ENCODE measurements at places on chromosomes 7 and 10.

DNA sequence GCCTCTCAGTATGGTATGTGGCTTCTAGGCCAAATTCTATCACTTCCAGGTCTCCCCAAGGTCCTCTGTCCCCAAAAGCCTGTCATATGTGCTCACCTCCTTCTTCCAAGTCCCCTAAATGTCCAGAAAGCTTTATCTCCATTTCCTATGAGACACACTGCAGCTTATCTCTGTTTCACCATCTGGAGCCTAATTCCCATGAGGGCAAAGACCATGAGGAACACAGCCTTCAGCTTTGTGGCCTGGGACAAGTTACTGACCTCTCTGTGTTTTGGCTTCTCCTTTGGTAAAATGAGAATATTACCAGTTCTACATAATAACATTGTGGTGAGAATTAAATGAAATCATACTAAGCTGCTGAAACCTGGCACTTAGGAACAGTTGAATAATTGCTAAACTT lies 19.2 kb downstream of the ST8SIA6 start:
- peak; percentile 72 for DNase-seq

- no peak for DNase-seq
Observed at GRCh38 chr10:89207801-89208551, 859 bp upstream of the CH25H start.

DNA sequence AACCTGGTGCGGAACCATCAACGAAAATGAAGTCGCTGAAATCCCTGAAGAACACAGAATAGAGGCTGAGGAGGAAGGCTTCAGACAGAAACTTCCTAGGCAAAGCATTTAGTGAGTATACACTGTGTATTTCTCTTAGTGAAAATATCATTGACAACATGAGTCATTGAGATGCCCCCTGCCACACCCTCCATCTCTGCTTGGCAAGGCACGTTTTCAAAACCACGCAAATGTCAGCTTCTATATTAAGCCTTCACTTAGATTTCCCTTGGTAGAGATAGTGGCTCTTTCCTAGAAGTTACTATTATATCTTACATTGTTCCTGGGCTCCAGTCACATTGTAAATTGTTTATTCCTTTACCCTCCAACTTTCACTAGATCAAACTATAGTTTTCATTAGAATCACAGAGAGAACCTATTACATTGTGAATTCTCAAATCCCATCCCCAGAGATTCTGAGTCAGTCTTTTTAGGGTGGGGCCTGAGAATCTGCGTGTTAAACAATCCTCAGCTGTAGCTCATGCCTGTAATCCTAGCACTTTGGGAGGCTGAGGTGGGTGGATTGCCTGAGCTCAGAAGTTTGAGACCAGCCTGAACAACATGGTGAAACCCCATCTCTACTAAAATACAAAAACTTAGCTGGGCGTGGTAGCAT lies 4.6 kb upstream of the SKAP2 start:
- peak; percentile 46 for DNase-seq

DNA sequence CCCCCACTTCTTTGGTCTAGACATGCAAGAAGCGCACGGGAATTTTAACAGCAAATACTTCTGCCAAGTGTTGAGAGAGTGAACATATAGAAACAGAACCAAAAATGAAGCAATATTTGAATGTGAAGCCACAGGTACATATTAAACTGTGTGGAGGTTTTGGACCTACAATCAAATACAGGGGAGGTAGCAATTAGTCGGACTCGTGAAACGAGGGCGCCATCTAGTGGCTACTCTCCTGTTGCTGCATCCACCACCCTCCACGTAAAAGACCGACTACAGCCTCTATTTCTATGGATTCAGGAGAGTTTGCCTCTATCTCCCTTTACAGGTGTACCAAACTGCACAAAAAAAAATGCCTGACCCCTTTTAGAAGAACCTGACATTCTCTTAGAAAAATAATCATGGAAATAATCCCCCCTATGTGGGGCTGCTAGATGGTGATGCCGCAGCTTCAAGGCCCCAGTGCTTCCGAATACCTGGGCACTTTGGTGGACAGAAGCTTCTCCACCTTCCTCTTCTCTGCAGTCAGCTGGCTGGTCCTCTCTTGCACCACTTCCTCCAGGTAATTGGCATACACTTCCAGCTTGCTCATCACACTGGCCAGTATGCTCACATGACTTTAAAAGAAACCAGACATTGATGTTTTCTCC lies 31.7 kb downstream of the TECTB start:
- DNase-seq: peak; percentile 92

GRCh38 chr7:20650782-20651181 lies 35.3 kb downstream of the ABCB5 start:
- DNase-seq: no peak

DNA sequence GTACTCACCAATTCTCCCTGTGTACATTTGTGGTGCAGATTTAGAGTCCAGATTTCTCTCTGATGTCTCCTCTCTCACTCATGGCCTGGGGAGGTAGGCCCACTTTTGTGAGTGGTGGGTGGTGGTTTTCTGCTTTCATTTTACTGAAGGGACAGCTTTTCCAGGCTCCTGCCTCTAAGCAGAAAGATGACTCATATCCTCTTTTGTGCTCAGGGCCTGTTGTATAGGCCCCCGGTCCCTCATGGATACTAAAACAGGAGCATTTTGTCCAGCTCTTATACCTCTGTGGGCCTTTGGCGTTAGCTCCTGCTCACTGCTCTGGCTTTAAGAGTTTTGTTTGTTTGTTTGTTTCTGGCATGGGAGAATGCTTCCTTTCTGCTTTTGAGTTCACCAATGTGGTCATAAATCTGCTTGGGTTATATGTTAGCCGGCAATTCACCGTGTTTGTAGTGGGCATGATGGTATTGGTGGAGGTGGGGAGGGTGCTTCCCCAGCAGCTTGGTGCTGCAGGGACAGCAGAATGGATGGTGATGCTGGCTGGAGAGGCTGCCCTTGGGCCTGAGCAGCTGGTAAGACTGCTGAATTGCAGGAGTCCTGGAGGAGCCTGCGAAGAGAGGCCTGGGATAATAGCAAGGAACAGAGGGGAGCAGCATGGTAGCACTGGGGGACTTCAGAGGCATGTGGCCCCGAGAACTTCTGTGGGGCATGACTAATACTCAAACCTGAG lies 468.7 kb downstream of the RPS24 start:
- no peak for DNase-seq

GRCh38 chr7:76054123-76055120 lies 6.5 kb downstream of the MDH2 start:
- DNase-seq: no peak

GRCh38 chr7:135001390-135002165 lies 15.3 kb downstream of the AGBL3 start:
- DNase-seq: no peak

DNA sequence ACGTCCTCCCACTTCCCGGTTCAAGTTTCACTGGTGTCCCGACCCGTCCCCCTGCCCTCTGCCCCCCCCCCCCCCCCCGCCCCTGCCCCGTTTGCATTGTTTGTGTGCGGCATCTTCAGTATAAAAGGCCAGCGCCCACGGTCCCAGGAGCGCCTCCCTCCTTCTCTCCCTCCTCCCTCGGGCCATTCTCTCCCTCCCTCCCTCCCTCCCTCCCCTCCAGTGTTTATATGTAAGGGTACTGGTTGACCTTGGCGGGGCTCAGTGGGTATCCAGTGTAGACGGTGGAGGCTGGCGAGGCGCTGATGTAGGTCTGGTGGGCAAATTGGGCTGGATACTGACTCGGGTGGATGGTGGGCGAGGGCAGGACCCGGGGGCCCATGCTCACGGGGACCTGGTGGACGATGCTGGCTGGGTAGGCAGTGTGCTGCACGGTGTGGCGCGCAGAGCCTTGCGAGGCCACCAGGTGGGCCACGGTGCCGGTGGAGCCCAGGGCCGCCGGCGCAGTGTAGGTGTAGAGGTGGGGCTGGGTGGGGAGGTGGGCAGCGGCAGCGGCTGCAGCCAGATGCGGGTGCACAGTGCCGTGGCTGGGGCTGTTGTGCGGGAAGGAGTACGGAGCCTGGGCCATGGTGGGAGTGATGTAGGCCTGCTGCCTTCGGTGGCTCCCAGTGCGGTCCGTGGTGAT lies 49.4 kb downstream of the CLEC2L start:
- DNase-seq: no peak

DNA sequence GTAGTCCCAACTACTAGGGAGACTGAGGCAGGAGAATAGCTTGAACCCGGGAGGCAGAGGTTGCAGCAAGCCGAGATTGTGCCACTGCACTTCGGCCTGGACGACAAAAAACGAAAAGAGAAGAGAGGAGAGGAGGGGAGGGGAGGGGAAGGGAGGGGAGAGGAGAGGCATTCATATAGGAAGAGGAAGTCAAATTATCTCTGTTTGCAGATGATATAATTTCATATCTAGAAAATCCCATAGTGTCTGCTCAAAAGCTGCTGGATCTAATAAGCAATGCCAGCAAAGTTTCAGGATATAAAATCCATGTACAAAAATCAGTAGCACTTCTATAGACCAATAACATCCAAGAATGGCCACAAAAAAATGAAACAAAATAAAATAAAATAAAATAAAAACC lies 120.3 kb downstream of the LMBR1 start:
- DNase-seq: peak; percentile 51

- DNase-seq: no peak
Observed at GRCh38 chr7:17983221-17984062, 43.1 kb upstream of the SNX13 start.

DNA sequence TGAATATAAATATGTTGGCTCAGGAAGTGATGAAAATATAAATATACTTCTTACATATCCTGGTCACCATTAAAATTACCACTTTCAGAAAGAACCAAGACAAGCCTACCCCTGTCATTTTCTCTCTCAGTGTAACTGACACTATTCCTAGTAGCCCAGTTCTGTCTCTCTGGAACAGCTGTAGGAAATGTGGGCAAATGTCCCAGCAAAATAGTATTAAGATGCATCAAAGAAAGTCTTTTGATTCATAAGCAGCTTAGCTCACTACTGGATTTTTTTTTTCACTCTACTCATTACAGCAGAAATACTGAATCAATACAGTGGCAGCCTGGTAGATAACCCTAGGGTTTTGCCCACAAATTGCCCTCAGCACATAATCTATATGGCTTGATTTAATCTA lies 290.9 kb downstream of the DNAJB9 start:
- DNase-seq: no peak

DNA sequence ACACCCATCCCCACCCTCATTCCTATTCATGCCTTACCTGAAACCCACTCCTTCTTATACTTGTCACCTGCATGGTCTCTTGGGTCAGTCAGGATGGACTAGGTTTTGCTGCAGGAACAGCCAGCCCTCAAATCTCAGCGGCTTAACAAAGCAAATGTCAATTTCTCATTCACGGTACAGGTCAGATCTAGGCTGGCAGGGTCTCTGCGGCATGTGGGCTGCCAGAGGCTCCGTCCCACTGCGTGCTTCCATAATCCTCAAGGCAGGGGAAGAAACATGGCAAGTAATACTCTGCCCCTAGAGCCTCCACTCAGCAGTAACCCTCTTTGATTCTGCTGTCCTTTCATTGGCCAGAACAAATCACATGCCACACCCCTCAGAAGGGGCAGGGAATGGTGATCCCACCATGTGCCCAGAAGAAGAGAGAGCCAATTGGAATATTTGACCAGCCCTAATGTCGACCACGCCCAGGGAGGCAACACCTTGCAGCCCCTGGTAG lies 114.9 kb upstream of the ZMIZ1 start:
- DNase-seq: no peak

GRCh38 chr7:130639388-130639787 lies 29.2 kb downstream of the COPG2 start:
- no peak for DNase-seq

- no peak for DNase-seq
Observed at GRCh38 chr7:81197266-81197665, 278.4 kb upstream of the SEMA3C start.

GRCh38 chr7:153297141-153297540 lies 537.6 kb downstream of the ACTR3B start:
- DNase-seq: no peak

DNA sequence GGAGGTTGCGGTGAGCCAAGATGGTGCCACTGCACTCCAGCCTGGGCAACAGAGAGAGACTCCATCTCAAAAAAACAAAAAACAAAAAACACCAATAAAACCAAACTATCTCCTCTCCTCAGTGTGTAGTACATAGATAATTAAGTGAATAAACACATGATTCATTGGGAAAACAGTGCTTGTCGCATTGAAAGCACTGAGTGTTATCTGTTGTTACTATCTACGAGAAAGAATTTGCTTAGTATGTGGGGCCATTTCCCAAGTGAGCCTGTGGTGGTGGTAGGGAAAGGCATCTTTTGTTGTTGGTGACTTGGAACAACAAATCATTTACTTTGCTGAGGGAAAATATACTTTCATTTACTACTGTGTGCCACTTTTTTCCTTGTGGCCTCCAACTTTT lies 42.6 kb downstream of the RSBN1L start:
- DNase-seq: no peak

GRCh38 chr7:76347710-76348109 lies 11.1 kb downstream of the YWHAG start:
- DNase-seq: no peak

DNA sequence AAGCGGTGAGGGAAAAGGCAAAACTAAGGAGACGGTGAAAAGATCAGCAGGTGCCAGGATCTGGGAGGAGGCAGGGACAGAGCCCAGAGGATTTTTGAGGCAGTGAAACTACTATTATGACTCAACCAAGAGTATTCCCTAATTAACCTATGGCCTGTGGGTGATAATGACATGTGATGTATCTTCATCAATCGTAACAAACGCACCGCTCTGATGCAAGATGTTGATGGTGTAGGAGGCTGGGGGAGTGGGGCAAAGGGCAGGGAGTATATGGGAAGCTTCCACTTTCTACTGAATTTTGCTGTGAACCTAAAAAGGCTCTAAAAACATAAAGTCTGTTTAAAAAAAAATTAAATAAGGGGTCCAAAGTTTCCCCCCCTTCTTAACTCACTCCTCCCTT lies 25.5 kb upstream of the EZH2 start:
- no peak for DNase-seq

- DNase-seq: no peak
Observed at GRCh38 chr10:49614242-49615198, 683 bp downstream of the CHAT start.

DNA sequence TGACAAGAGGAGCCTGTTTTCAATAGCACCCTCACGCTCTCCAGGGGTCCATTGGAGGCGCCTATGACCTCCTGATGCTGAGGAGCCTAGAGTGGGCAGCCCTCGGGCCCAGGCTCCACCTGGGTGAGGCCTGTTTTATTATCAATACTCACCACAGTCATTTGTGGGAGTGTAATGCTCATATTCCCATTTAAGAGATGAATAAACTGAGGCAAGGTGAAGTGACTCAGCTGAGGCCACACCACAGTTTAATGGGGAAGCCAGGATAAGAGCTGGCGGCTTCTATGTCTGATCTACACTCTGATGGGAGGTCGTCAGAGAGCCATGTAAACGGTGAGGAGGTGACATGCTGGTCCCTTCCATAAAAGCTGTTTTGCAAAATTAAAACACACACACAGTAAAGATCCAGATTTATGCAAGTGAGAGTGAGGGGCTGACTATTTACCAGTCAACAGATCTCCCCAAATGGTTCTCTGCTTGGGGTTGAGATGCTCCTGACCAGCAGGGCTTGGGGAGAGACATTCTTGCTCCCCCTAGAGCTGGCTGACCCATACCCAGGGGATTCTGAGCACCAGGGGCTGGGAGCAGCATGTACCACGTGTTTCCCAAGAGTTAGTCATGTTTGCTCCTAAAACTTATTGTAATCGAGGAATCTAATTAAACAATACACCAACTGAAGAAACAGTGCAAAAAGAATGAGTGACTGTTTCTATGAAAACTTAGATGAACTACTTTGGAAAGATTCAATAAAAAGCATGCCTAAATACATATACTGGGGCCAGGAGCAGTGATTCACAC lies 81.0 kb upstream of the INSIG1 start:
- no peak for DNase-seq

- DNase-seq: no peak
Observed at GRCh38 chr7:103630318-103630717, 184.3 kb upstream of the SLC26A5 start.

All from hematopoietic multipotent progenitor cell treated with erythropoietin and hydrocortisone succinate and interleukin-3 and kit ligand, for 6 days (in vitro differentiated cells).